GM10248 (cell line): ENCODE measurements at places on chromosomes 3 and 15.

DNA sequence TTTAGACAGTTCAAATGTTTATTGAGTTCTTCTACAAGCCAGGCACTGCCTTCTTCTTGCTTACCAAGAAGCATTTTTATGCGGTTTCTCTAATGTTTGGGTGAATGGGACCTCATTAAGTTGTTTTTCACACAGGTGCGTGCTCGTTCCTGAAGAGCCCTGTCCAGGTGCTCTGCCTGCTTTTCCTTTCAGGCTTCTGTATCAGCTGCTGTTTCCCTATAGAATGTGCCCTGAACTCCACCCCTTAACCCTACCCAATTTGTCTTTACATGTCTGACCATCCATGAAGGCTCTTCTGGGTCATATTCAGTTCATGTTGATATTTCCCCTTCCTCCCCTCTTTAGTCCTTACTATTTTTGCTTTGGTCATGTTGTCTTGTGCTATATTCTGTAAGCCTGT lies 22.4 kb upstream of the GOLGA6L10 start:
- DNase-seq = no peak

DNA sequence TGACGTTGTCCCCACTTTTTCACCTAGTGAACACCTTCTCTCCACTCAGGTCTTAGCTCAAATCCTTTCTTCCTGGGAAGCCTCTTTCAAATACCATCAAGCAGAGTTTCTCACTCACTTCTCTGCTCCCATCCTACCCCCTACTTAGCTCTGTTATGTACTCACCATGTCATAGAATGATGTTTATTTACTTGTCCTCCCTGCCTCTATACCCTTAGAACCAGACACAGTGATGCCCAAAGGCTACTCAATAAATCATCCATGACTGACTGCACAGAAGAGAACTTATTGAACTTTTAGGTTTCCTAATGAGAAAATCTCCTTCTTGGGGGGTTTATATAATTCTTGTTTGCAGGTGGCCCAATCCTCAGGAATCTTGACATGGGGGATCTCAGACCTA lies 154.2 kb downstream of the SSR3 start:
- no peak for DNase-seq

DNA sequence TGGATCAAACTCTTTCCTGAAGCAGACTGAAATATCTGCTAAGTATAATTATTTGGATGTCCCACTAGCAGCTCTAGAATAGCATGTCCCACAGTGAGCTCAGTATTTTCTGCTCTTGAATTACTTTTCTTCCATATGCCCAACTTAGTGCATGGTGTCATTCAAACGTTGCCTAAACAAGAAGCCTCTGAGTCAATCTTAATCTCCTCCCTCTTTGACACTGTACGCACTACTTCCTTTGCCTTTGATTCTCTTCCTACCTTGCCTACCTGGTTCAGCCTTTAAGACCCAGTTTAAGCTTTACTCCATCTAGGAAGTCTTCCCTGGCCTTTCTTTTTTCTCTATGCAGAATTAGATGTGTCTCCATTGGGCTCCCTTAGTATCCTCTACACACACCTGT lies 54.5 kb downstream of the SEC22A start:
- DNase-seq = no peak

DNA sequence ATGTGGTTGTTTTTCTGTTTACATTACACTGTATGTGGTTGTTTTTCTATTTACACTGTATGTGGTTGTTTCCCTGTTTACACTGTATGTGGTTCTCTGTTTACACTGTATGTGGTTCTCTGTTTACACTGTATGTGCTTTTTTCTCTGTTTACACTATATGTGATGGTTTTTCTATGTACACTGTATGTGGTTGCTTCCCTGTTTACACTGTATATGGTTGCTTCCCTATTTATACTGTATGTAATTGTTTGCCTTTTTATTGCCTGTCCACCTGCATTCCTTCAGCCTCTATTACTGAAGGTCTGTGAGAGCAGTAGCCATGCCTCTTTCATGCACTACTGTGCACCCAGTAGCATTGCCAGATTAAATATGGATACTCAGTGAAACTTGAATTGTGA lies 94.3 kb downstream of the MITF start:
- DNase-seq = no peak

GRCh38 chr3:194481103-194481502 lies 5.7 kb downstream of the ATP13A3 start:
- no peak for DNase-seq

DNA sequence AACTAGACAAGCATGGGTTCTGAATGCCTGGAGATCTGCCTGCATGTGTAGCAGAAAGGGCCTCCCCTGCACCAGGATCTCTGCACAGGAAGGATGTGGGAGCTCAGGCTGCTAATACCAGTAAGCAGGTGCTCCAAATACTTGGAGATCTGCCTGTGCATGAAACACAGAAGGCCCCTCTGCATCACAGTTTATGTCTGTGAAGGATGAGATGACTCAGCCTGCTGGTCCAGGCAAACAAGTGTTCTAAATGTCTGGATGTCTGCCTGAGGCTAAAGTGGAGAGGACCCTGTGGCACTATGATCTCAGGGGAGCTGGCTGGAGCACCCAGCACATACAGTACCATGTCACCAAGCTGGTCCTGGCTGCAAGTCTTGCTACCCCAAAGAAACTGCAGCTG lies 678.8 kb downstream of the MCTP2 start:
- no peak for DNase-seq

DNA sequence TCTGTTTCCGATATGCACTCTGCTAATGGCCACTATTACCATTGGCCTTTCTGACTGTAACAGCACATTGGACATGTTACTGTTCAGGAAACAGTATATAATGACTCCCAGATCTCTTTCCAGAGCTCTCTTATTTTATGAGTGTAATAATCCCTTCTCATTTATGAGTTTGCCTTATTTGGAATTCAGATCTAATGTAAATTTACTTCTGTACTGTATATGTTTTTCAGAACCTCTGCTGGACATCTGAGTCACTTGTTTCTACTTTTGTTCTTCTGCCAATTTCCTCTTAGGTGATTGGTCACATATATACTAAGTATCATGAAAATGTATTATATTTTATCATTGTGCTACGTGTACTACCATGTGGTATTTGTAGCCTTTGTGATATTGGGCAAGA lies 30.5 kb downstream of the RSRC1 start:
- DNase-seq = no peak

- no peak for DNase-seq
These were observed 47.4 kb downstream of the ZNF717 start for GRCh38 chr3:75737831-75738493.

GRCh38 chr3:176554264-176554663 lies 643.0 kb downstream of the TBL1XR1 start:
- DNase-seq = no peak

DNA sequence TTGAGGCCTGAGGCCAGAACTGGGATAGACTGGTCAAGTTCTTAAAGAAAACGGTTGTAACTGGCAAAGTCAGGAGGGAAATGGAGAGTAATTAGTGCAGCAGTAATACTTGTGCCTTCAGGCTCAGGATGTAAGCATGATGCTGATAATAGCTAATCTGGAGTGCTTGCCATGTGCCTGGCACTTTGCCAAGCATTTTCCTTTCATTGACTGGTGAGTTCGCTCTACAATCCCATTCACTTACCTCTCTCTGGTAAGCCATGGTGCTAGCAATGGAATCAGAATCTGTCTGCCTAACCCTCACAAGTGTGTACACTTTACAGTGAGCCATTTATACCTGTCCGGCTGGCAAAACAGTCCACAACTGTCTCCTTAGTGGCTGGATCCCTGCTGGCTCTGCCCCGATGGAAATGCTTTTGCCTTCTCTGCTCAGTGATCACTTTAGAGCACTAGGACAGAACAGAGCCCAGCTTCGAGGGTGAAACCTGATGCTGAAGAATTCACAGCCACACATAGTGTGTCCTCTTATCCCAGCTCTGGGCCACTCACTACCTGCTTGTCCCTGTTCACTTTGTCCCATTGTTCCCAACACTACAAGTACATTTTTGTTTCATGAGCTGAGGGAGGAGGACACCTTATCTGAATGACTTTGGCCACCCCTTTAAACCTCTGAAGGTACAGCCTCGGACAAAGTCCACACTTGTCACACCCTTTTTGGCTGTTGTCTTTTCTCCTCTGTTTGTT lies 10.3 kb downstream of the CHP1 start:
- DNase-seq = no peak

GRCh38 chr3:188646592-188646991 lies 492.6 kb downstream of the LPP start:
- no peak for DNase-seq

GRCh38 chr15:90037511-90037860 lies 36.4 kb downstream of the ZNF710 start:
- no peak for DNase-seq

DNA sequence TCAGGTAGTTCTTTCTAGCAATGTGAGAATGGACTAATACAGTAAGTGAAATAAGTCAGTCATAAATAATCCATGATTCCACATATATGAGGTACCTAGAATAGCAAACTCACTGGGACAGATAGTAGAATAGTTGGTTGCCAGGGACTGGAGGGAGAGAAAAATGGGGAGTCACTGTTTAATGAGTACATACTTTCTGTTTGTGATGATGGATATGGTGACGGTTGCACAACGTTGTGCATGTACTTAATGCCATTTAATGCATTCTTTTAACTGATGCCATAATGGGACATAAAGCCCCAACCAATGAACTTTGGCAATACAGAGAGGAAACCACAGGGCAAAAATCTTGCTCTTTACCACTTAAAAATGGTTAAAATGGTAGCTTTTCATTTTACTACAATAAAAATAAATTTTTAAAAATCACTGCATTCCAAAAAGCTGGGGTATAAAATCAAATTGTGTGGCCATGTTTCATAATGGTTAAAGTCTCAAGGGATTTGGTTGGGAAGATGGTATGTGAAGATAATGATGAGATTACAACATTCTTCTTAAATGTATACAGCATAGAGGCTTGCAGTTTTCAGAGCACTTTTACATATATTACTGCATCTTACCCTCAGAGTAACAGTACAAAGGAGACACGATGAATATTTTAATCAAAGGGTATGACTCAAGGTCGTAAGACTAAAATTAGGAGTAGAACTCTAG lies 45.2 kb downstream of the ADAM10 start:
- DNase-seq = no peak

DNA sequence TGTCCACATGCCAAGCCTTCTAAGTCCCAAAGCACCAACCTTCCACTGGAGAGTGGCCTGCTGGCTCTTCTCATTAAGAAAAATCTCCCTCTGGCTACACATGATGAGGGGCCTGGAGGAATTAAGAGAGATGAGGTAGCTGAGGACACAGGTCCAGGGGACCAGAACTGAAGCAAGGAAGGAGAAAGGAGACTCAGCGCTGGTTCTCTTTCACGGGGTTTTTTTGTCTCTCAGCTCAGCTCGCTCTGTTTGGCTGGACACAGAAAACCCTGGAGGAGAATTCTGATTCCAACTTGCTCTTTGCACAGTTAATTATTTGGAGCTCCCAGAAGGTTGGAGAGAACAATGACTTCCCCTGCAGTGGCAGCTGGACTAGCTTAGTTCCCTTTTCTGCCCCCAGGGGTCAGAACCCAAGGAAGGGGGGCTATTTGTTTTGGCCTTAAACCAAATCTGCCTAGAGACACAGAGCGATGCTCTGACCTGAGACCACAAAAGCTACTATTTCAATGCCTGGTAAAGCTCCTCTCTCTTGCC lies 507.6 kb downstream of the FHIT start:
- no peak for DNase-seq

GRCh38 chr3:72187131-72187530 lies 402.2 kb upstream of the PROK2 start:
- DNase-seq = peak; percentile 25

DNA sequence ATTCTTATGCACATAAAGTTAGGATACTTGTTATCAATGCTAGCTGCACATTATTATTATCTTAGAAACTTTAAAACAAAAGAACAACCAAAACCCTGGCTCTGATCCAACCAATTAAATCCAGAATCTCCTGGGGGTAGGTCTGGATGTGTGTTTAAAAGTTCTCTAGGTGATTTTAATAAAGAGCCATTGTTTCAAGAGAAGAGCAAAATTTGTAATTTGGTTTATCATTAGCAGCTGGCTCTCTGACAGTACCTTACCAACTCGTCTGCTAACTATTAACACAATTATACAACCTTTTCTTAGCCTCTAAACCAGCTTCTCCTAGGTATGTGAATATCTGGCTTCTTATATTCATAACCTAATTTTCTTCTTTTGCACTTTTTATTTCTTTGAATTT lies 68.9 kb downstream of the IFT80 start:
- DNase-seq = no peak

GRCh38 chr3:169722724-169723123 lies 42.1 kb downstream of the TERC start:
- DNase-seq = no peak

DNA sequence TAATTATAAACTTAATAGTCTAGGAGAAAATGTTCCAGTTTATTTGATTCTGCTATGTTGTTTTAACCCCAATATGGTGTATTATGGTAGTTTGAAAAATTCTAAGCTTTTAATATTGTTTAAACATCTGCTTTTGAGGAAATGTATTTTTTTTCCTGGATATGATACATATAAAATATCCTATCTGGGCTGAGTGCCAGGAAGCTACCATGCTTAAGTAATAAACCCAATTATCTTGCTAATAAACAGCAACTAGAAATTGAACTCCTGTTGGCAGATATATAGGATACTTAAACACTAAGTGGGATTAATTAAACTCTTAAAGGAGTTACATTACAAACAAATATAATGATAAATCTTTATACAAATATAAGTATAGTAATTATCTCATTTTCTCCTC lies 293.7 kb upstream of the GRM7 start:
- no peak for DNase-seq

- DNase-seq = no peak
These were observed 29.1 kb upstream of the KCTD6 start for GRCh38 chr3:58462829-58463180.

DNA sequence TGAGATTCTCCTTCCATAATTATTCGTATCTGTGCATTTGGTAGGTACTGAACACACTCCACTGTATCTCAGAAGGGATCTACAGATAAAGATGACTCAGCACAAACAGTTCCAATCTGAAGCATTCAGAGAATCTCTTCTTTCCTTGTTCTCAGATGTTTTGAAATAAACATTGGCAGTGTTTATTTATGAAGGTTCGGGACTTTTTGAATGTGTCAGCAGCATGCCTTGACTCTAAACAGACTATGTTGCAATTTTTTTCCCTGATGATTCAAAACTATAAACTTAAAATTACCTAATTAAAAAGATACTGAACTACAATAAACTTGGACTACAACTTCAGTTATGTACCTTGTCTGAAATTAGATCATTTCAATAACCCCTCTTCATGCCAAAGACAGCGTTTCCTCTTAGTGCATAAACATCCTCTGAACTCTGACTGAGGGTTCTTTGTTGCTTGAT lies 612.9 kb upstream of the TBL1XR1 start:
- DNase-seq = no peak

GRCh38 chr3:14441240-14441919 lies 39.0 kb downstream of the SLC6A6 start:
- DNase-seq = no peak

DNA sequence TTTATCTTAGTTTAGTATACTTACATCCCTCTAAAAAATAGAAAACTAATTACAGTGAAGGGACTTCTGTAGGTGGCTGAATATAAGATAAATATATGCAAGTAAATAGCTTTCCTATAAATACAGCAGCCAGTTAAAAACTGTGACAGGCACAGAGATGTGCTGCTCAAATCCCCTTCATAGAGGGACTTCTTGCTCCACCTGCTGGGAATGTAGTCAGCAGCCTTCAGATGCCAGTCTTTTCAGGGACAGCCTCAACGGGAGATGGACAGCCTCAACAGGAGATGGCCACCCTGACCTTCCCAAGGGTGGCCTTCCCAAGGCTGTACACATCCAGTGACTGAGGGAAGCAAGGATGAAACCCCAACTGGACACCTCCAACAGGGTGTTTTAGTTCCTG lies 15.7 kb upstream of the PRR23E start:
- peak; percentile 13 for DNase-seq
